ENCODE measurements at places on chromosomes 16 and 17.

GRCh38 chr16:12704492-12705111, 99.1 kb downstream of the CPPED1 start:
- no peak for DNase-seq

DNA sequence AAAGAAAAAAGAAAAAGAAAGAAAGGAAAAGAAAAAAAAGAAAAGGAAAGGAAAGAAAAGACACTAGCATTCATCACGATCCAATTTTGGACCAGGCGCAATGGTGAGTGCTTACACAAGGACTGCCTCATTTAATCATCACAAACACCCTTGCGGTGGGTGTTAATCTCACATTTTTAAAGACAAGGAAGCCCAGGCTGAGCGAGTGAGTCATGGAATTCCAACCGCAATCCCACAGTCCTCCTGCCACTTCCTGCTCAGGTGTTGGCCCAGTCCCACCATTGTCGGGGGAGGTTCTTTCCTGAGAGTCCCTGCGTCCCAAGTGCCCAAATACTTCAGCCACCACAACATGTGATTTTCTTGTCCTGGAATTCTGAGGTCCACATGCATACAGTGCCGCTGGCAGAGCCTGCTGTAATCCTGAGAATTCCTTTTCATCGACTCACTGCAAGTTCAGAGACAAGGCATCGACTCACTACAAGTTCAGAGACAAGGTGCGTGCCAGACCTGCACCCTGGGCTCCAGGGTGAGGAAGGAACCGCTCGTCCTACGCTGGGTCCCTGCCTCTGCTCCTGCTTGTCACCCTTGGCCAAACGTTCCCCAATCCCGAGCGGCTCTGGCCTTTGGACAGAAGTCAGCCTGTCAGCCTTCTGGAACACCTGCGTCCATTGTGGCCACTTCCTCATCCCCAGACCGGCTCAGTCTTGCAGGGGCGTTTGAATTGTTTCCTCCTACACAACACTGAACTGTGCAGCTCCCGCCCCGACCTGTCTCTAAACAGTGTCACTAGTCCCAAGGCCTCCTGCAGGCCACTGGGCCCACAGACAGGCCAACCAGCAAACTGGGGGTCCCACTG, 5.8 kb downstream of the ZG16B start:
- DNase-seq: peak; percentile 99

GRCh38 chr17:57197466-57198071, 58.8 kb upstream of the MSI2 start:
- no peak for DNase-seq

- peak; percentile 55 for DNase-seq
These were observed 3.5 kb upstream of the SALL1 start for GRCh38 chr16:51154271-51155171.

GRCh38 chr17:29378500-29378899, 11.7 kb upstream of the TAOK1 start:
- DNase-seq: no peak

GRCh38 chr16:57645691-57646387, 17.4 kb downstream of the ADGRG1 start:
- DNase-seq: peak; percentile 30

DNA sequence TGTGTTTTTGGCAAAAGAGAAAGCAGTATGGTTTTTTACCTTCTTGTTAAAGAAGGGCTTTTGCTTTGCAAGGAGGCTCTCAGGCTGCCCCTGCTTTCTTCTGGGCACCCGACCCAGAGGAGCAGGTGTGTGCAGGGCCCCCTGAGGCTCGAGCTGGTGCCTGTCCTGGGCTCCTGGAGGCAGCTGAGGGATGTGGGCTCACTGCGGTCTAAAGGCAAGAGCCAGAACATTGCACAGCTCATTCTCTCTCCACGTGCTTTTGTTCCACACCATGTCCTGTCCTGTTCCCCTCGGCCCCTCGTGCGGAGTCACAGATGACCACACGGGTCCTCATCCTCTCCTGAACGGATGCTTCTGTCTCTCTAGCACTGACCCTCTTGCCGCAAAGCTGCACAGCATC, 36.7 kb upstream of the CAPN15 start:
- DNase-seq: no peak

DNA sequence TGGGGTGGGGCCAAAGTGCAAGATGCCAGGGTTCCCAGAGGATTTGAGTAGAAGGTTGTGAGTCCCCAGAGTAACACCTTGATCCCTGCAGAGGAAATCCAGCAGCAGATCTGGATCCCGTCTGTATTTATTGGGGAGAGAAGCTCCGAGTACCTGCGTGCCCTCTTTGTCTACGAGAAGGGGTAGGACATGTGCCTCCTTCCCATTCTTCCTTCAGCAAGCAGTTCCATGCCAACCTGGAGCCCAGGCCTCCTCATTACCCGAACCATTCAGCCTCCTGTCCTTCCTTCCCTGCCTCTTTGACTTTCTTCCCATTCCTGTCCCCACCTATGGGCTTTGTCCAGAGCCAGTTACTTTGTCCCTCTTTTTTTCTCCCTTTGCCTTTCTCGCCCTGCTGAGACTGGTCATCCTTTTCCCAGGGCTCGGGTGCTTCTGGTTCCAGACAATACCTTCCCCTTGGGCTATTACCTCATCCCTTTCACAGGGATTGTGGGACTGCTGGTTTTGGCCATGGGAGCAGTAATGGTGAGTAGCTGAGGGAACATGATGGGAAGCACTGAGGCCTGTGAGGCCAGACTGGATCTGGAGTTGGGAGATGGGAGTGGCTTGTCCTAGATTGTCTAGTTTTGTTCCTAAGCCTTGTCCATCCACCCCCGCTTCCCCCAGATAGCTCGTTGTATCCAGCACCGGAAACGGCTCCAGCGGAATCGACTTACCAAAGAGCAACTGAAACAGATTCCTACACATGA, 2.9 kb downstream of the RNF167 start:
- DNase-seq: no peak

DNA sequence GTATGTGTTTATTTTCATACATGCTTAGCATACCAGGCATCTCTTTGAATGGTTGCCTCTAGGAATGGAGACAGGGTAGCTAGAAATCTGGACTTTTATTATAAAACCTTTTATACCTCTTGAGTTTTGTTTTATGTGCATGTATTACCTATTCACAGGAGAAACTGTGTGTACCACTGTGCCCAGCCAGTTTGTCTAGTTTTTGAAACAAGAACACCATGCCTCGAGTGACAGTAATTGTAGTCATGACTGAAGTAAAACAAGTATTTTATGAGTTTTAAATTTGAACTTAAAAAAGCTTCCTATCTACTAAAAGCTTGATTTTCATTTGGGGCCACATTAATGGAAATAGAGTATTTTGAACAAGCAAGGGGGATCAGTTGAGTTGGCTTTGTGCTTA, 57.4 kb downstream of the SNTB2 start:
- DNase-seq: no peak

- no peak for DNase-seq
These were observed 94.4 kb upstream of the CIBAR2 start for GRCh38 chr16:85206472-85207356.

Measured in renal cortical epithelial cell (primary cell).